M059J (cell line): ENCODE measurements at places on chromosomes 3 and 15.

DNA sequence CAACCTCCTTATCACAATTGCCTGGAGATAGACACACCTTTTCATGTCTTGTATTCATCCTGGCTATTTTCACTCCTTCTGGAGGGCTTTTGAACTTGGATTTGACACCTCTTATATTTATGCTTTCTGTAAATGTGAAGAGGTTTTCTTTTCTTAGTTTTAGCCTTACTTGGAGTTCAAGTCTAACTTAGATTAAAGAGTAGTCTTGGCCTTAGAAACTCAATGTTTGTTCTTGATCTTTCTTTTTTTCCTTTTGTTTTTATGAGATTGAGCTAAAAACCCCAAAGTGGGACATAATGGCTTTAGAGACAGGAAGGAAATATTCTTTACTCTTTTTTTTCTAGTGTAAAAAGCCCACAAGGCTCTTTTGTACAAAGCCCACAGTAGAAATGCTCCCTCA is 1054.9 kb downstream of the ROBO1 start:
- DNase-seq = no peak

- peak; percentile 55 for DNase-seq
Measured at GRCh38 chr15:68700455-68701123, 120.1 kb downstream of the ANP32A start.

DNA sequence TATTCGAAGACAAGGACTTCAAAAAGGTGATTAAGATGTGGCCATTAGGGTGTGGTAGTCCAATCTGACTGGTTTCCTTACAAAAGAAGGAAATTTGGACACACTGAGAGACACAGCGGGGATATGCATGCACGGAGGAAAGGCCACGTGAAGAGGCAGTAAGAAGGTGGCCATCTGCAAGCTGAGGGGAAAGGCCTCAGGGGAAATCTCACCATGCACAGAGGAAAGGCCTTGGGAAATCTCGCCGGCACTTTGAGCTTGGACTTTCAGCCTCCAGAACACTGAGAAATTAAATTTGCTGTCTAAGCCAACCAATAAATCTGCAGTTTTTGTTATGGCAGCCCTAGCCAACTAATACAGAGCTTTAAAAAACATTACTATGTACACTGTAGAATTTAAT is 78.8 kb downstream of the DLG1 start:
- DNase-seq = no peak

GRCh38 chr3:154242766-154243165 is 81.5 kb downstream of the DHX36 start:
- no peak for DNase-seq

- no peak for DNase-seq
Measured at GRCh38 chr3:39843440-39843839, 34.0 kb downstream of the MYRIP start.

DNA sequence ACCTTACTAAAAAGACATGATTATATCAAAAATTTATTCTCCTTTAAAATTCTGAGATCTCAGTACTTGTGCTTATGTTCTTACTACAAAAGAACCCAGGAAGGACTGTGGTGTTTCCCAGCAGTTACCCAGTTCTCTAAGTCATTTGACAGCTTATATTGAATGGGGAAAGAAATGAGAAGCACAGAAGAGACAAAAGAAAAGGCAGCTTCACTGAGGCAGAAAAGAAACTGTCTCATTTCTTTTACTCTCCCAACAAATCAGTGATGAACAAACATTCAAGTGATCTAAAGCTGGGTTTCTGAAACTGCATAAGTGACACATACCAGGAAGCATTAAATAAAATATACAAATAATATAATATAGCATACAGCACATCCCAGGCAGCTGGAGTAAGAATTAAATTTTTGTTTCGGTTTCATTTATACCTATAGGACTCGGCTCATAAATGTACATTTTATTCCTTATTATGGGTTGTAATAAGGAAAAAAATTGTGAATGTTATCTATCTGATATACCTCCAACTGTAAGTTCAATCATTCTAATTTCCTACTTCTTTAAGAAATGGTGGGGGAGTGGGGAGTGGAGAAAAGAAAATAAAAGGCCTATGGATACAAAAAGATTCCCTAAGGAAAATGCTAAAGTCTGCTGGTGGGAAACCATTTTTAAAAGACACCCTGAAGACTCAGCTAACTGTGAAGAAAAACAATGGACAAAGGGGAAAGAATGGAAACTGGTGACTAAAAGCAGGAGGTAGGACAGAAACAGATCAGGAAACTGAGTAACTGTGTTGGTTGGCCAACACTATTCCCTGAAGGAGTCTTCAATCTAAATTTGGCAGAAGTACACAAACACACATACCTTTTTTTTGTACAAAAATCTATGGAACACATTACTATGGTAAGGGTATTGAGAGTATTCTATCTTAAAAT is 156.8 kb downstream of the TBC1D5 start:
- DNase-seq = no peak

- DNase-seq = no peak
Measured at GRCh38 chr15:40932156-40932555, 3.0 kb downstream of the DLL4 start.

DNA sequence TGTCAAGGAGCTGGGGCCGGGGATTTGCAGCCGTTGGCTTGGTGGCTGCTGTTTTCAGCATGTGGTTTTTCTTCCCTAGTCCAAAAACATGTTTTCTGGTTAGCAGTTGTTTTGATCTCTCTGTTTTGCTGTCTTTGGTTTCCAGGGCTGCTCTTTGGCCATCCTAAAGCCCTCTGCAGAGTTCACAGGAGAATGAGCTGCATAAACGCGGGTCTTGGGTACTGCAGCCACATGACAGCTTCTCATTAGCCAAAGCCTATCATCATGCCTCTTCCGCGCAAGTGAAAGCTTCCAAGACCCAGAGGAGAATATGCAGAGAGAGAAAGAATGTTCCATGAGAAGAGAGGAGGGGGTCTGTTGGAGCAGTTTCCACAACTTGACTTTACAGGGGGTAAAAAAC is 138.5 kb downstream of the NTRK3 start:
- no peak for DNase-seq

DNA sequence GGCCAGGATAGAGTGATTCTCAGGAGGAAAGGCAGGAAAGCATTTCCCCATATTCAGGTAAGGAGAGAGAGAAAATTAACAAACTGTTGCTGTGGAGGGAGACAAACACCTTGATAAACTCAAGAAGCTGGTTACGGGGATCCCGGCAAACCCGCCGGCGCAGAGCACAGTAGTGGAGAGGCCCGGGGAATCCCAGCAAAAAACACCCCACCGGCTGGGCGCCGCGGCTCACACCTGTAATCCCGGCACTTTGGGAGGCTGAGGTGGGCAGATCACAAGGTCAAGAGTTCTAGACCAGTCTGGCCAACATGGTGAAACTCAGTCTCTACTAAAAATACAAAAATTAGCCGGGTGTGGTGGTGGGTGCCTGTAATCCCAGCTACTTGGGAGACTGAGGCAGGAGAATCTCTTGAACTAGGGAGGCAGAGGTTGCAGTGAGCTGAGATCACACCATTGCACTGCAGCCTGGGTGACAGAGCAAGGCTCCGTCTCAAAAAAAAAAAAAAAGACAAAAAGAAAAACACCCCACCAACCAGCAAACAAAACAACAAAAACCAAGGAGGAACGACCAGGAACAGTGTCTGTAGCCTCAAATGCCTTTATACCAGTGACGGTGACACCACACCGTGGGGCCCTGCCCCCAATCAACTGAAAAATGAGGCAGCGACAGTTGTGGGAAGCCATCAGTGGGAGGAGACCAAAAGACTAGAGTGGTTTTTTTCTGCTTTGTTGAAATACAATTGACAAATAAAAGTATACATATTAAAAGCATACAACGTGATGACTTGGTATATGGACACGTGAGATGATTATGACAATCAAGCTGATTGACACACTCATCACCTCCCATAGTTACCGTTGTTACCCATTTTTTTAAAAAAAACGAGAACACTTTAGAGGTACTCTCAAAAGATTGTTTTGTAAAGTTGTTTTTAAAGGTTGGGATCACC is 40.2 kb upstream of the IDH2 start:
- no peak for DNase-seq

DNA sequence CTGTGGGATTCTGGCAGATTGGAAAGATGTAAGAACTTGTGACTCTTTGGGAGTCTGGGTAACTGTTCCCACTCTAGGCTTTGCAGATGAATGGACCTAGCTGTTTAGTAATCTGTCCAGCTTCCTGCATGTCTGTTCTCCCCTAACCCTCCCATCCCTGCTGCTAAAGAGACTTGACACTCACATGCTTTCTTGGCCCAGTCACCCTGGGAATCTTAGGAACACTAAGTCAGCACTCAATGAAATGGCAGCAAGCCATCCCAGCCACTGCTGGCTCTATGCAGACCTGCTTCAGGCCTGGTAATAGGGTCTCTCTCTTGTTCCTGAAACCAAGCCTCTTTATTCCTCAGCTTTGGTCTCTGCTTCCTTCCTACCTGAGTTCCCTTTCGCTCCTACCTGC is 63.7 kb upstream of the THSD4 start:
- peak; percentile 50 for DNase-seq

GRCh38 chr15:85689729-85690128 is 105.0 kb downstream of the KLHL25 start:
- no peak for DNase-seq

GRCh38 chr15:36472672-36473071 is 106.8 kb upstream of the CDIN1 start:
- DNase-seq = no peak

DNA sequence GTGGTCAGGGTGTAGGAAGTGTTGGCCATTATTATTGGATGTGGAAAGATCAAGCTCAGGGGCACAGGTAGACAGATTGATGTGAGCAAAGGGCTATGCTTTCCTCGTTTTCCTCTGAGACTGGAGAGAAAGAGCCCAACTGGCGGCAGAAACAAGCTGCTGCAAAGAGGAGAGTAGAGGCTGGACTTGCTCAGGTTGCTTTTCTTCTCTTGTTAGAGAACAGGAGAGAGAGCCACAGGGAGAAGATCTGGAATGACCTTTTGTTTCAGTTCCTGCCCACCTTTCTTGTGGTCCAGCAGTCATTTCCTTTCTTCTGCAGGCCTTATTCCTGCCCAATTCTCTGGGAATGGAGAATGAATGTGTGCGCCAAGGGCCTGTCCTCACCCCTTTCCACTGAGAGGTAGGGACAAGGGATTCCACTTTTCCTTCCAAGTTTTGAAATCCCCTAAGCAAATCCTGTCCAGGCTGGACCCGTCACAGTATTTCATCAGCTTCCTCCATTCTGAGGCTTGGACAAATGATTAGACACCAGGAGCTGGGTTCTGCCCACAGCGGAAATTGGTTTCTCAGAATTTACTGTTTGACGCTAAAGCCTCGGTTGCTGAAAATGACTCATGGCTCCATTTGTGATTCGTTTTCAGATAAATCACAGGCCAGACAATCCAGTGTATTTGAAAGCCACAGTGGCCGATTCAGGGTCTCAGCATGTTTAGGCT is 16.1 kb downstream of the ZNF80 start:
- peak; percentile 31 for DNase-seq

GRCh38 chr3:134376385-134376765 is 2.1 kb upstream of the AMOTL2 start:
- no peak for DNase-seq

DNA sequence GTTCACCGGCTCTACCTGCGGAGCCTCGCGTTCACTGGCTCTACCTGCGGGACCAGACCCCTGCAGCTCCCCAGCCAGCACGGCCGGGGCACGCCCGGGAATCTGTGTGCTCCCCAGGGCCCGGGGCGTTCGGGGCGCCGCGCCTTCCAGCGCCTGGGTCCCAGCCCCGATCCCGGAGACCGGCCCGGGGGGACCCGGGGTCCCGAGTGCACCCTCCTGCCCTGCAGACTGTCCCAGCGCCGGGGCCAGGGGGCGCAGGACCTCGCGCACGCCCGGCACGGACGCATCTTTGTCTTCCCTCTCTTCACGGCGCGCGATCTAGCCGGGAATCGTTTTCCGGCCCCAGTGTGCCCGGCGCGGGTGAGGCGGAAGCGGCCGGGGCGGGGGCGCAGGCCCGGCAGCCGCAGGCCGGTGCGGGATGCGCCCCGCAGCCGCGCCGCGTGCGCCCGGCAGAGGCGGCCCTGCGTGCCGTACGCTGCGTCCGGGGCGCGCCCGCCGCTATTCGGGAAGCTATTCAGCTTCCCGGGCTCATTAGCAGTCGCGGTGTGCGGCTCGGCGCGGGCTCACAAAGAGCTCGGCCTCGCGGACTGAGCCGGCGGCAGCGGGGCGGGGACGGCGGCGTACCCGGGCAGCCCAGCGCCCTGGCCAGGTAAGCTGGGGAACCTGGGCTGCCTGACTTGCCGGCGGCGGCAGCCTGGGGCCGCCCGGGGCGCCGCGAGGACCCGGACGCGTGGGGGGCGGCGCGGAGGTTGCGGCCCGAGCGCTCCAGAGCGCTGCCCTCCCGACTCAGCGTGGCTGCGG is at the start of gene APBA2:
Gene APBA2 (plus strand): TSS at position 345 of the 801 bp plus-strand sequence. CDS start 167,911 bp downstream, outside the sequence.
- peak; percentile 24 for DNase-seq

- DNase-seq = peak; percentile 64
Measured at GRCh38 chr15:62066663-62067447, at the start of gene C2CD4A. Gene C2CD4A, plus strand, starts transcription at chr15:62066977. Its CDS starts 637 bp downstream, at chr15:62067614.

DNA sequence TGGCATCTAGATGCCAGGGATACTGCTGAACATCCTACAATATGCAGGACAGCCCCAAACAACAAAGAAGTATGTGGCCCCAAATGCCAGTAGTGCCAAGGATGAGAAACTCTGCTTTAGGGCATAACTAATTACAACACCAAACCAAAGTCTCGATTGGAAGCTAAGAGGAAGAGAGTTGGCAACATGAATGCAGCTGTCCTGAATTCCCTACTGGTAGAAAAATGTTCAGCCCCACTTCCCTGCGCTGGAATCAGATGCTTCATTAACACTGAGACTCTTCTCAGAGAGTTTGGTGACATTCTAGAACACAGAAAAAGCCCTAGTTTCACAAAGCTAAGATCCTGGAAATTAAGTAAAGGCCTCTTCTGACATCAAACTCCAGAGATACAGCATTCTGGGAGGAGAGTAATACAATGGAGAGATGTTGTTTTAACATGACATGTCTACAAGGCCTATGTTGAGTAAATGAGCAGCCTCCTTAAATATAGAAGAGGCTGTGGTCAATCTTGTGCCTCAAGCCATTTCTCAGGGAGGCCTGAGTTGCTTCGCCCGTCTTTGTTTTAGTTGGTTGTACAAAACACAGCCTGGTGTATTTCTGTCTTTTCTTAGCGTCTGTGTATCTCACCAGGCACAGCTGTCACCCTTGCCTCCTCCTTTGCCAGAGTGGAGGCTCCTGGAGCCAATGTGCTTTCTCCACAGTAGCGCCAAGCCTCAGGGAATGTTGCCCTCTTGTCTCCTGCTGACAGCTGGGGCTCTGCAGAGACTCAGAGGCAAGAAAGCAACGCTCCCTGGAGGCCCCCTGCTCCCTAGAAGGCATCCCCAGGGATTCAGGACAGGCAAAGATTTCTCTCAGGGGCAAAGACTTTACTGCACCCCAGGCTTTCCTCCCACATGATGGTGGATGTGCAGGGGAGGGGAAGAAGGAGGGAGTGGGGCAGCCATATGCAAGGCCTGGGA is 25.1 kb upstream of the CTNNB1 start:
- no peak for DNase-seq

DNA sequence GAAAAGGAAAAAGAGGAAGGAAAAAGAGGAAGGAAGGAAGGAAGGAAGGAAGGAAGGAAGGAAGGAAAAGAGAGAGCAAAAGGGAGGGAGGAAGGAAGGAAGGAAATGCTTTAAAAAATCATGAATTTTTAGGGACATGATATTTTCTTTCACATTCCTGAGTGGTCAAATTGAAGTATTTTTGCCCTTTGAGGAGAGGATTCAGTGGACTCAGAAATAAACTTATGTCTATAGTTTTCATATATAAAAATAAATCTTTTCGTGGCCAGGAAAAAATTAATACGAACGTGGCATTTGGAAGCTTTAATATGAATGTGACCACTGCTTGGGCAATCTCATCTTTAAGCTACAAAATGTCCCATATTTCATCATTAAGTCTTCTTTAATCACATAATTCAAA is 183.0 kb upstream of the TMCO5A start:
- DNase-seq = no peak

GRCh38 chr3:127676921-127677351 is 4.2 kb downstream of the ABTB1 start:
- DNase-seq = no peak
